ENCODE measurements at places on chromosomes 6 and 20.

GRCh38 chr6:129938249-129939020 lies 77.3 kb upstream of the TMEM244 start:
- DNase-seq, result no peak

DNA sequence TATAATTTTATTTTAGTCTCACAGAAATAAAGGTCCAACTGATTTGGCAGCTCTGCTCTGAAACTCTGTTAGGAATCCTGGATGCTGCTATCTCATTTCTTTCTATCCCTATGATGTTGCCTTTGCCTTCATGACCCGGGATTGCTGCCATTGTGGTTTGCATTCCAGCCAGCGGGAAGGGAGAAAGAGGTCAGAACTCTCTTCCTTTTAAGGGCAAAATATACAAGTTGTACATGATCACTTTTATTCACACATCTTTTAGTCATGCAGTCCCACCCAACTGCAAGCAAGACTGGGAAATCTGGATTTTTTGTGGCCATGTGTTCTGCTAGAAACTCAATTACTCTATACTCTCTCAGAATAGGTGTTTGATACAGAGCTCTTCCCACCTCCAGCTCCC lies 263.1 kb upstream of the ZFP64 start:
- DNase-seq, result no peak

- no peak for DNase-seq
Measured at GRCh38 chr20:9629831-9630230, 115.4 kb downstream of the LAMP5 start.

DNA sequence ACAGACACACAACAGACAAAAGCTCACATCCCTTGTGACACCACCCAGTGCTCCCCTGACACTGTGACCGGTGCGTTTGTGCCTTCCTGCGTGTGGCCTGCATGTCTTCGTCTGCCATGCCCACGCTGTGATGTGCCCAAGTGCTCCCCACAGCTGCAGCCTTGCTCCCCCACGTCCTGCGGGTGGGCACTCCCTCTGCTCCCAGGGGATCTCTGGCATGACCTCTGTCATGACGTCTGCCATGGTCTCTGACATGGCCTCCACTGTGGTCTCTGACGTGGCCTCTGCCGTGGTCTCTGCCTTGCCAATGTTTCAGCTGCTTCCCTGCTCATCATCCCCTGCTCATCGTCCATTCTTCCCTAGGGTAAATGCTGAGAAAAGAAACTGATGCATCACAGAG lies 200.9 kb downstream of the DLL1 start:
- DNase-seq, result no peak

GRCh38 chr6:11600251-11600650 lies 62.7 kb downstream of the TMEM170B start:
- no peak for DNase-seq

GRCh38 chr20:21399005-21399475 lies 1.7 kb upstream of the NKX2-4 start:
- no peak for DNase-seq

DNA sequence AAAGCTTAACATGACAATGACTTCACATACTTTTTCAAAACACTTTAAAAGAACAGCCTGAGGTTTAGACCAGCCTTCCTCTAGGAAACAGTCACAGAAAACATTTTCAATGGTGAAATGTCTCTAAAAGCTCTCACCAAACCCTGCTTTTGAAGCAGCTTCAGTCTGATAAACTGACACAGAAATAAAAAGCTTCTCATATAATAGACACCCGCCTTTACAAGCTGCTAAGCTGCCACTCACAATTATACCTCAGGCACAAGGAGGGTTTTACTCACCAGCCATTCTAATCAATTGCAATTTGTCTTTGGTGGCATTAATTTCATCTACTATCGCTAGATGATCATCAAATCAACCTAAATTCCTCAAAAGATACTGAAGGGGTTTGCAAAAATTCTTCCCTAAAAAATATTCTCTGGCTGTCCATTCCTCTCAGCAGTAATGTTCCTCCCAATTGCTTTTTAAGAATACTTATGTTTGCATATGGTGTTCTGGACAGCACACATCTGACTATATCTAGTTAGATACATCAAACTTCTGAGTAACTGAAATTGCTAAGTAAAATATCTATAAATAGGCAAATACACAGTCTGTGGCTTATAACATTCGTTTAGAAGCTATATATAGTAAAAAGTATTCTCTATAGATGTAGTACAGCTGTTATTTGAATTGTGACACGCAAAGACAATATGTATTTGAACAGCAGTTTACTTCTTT lies 29.4 kb downstream of the KIF13A start:
- no peak for DNase-seq

- no peak for DNase-seq
Measured at GRCh38 chr20:18077157-18077556, 19.4 kb upstream of the OVOL2 start.

DNA sequence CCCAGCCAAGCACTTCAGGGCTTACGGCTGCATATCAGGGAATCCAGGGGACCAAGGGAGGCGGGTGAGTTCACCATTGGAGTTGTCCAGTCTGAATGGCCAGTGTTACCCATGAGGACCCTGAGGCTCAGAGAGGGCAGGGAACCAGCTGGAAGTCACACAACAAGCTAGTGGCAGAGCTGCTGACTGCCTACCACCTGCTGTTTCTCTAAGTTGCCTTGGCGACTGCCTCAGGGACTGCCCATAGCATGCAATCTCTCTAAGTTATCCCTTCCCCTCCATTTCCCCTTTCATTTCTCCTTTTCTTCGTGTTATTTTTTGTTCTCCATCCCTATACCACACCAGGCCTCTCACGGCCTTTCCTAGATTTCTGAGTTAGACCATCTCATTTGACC lies 71.8 kb upstream of the SIRPA start:
- DNase-seq, result no peak

- DNase-seq, result no peak
Measured at GRCh38 chr20:54017846-54018245, 52.5 kb downstream of the BCAS1 start.

GRCh38 chr6:76057469-76057868 lies 15.0 kb downstream of the IMPG1 start:
- no peak for DNase-seq

DNA sequence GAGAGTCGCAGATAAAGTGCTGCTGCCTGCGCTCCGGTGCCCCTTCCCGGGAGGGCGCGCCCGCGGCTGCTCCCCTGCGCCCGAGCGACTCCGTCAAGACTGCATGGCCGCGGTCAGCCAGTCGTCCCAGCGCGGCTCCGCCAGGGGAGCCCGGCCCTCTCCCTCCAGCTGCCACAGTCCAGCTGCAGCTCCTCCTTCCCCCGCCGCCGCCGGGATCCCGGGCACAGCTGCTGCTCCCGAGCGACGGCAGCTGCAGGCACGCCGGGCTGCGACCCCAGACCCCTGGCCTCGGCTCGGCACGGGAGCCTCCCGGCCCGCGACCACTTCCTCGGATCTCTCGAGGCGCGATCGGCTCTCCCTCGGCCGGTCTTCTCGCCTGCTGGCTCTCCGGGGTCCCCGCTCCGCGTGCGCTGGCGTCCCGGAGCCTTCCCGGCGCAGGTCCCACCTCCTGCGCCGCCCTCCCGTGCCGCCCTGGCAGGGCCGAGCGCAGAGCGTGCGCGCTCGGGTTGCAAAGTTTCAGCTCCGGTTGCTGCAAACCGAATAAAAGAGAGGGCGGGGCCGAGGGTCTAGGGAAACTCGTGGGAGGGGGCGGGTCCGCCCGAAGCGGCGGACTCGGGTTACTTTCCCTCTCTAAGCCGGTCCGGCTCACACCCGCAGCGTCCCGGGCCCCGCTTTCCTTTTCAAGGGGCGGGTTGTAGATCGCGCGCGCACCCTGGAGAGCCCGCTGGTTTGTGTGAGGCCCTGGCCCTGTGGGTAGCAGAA lies at the start of gene CNKSR3:
TSS of gene CNKSR3 (minus strand) at position 542 of the 762 bp plus-strand sequence. CDS start 571 bp downstream, outside the sequence.
- peak; percentile 90 for DNase-seq
